ENCODE measurements at places on chromosomes 6 and 20. TPM values are rescaled to one million over a fixed set of nuclear protein-coding genes. Genes with fewer than 3 reads are reported as not detected.

MACROD2 gene
- 31.3 TPM for total RNA-seq

DNA sequence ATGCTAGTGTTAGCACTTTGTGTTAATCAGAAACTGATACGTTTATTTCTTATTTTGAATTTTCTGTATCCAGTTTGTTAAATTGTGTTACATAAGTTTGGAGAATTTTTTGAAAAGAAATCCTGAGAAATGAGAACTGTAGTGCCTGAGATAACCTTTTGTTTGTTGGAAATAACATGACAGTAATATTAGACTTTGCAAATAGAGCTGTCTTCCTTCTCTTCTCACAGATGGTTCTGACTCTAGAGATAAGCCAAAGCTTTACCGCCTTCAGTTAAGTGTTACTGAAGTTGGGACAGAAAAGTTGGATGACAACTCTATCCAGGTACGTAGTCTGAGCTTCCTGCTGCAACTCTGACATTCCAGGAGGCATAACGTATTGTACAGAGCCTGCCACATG, 69.9 kb downstream of the AFDN start:
- no peaks in the 10 kb centered on the region for H3K27me3 ChIP-seq
- no peak overlapping the region for H3K27ac ChIP-seq
- H3K36me3 ChIP-seq = peaks cover 24% of the 10 kb centered on the region
- peaks cover 4% of the 10 kb centered on the region for H3K4me1 ChIP-seq
- DNase-seq = no peak

DNA sequence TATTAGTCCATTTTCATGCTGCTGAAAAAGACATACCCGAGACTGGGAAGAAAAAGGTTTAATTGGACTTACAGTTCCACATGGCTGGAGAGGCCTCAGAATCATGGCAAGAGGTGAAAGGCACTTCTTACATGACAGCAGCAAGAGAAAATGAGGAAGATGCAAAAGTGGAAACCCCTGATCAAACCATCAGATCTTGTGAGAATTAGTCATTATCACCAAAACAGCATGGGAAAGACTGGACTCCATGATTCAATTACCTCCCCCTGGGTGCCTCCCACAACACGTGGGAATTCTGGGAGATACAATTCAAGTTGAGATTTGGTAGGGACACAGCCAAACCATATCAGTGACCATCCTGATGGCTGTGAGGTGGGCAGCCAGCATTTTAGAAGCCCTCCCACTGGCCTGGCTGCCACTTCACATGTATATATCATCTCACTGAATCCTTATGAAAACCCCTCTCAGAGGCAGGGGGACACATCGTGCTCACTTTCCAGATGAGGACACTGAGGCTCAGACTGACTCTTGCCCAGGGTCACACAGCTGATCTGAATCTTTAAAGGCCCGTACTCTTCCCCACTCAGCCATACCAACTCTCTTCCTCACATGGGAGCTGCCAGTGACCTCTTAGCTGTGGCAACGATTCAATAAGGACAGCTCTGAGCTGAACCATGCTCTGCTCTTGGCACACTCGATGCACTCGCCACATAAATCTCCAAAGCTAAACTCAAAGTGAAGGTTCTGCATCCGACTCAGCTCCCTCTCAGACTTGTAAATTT, 25.7 kb downstream of the BMP7 start:
- no peaks in the 10 kb centered on the region for H3K36me3 ChIP-seq
- no peaks in the 10 kb centered on the region for H3K27me3 ChIP-seq
- no peak for DNase-seq
- no peaks in the 10 kb centered on the region for H3K4me1 ChIP-seq
- H3K27ac ChIP-seq = no peak overlapping the region
- H3K4me3 ChIP-seq = no peak overlapping the region

GRCh38 chr20:527571-527886, 16.1 kb downstream of the CSNK2A1 start:
- H3K4me1 ChIP-seq = peaks cover 39% of the 10 kb centered on the region
- peaks cover 12% of the 10 kb centered on the region for H3K36me3 ChIP-seq
- H3K27me3 ChIP-seq = no peaks in the 10 kb centered on the region
- no peak overlapping the region for H3K4me3 ChIP-seq

OR2B3 gene
- total RNA-seq = not detected

GRCh38 chr6:45289751-45290514, 38.2 kb upstream of the RUNX2 start:
- H3K36me3 ChIP-seq = no peaks in the 10 kb centered on the region
- no peak overlapping the region for H3K27ac ChIP-seq
- no peak for DNase-seq

CD40 gene
- total RNA-seq = 3.5 TPM

DNA sequence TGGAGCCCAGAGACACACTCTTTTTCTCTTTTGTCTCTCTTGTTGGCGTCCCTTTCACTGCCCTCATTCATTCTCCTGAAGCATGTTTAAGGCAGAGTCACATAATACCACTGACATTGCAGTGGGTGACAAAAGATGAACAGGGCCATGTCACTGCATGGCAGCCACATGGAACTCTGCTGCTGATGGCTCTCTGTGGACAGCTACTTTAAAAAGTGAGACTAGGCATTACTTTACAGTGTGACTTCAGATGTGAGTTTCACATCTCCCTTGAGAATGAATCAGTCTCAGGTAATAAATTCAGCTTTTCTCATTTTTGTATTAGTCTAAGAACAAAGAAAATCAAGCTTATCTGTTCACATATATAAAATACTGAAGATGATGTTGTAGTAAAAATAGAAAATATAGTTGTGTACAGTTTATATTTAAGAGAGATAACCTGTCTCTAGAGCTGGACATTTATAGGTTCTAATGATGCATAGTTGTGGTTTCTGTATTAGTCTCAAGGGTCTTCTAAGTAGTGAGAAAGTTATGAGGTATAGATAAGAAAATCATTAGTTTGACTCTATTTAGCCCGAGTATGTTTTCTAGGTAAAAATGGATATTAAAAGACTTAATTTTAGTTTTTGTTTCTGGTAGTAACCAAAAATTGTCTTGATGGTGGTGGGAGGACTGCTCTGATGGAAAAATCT, 6.1 kb downstream of the MRS2 start:
- H3K27me3 ChIP-seq = no peaks in the 10 kb centered on the region
- DNase-seq = no peak
- no peak overlapping the region for H3K4me3 ChIP-seq
- H3K4me1 ChIP-seq = peaks cover 13% of the 10 kb centered on the region
- H3K36me3 ChIP-seq = peaks cover 82% of the 10 kb centered on the region

DNA sequence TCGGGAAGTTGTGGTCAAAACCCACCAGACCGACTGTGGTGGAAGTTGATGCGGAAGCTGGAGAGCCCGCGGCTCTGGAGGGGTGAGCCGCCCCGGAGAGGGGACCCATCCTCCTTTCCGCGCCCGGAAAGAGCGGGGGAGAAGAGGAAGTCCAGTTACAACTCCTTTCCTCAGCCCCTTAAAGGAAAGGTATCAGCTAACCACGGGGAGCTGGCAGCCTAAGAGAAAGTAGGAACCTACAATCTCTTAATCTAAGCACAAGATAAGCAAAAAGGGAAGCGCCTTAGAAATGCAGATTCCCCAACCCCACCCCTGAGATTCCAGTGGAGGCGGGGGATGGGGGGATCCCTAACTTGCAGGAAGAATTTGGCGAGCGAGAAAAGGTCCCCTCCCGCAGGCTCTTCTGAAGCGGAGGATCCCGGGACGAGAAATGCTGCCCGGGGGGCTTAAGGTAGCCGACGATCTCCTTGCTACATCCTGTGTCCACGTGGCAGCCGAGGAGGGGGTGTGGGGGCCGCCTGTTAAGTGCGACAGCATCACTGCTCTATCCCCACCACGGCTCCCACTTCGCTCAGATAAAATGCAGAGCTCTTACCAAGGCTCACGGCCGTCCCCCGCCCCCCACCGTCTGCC, 87.5 kb downstream of the ZFP64 start:
- no peak for DNase-seq
- peaks cover 42% of the 10 kb centered on the region for H3K27me3 ChIP-seq
- no peaks in the 10 kb centered on the region for H3K36me3 ChIP-seq
- H3K4me3 ChIP-seq = peak overlapping the region; percentile 47

GRCh38 chr6:129790785-129791184, 70.3 kb downstream of the TMEM244 start:
- H3K27me3 ChIP-seq = no peaks in the 10 kb centered on the region
- no peak for DNase-seq
- H3K4me3 ChIP-seq = no peak overlapping the region
- H3K4me1 ChIP-seq = no peaks in the 10 kb centered on the region
- no peak overlapping the region for H3K27ac ChIP-seq

MLN gene
- total RNA-seq = not detected

DNA sequence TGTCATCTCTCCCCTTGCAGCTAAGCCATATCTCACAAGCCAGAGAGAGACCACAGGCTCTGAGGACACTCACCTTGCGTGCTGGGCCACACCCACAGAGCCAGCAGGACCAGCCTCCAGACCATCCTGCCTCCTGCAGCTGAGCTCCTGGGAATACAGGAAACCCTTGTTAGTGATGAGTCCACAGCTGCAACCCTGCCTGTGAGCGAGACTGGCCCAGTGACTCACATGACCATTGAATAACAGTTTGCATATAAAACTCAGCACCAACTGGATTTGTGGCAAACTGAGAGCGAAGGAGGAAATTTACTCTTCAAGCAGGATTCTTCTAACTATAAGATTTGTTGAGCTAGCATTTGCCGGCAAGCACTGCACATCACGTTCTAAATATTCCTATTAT, 3.0 kb downstream of the THBS2 start:
- peak overlapping the region; percentile 63 for H3K27ac ChIP-seq
- H3K36me3 ChIP-seq = peaks cover 17% of the 10 kb centered on the region
- peaks cover 9% of the 10 kb centered on the region for H3K4me1 ChIP-seq
- H3K4me3 ChIP-seq = no peak overlapping the region
- peaks cover 22% of the 10 kb centered on the region for H3K27me3 ChIP-seq

DNA sequence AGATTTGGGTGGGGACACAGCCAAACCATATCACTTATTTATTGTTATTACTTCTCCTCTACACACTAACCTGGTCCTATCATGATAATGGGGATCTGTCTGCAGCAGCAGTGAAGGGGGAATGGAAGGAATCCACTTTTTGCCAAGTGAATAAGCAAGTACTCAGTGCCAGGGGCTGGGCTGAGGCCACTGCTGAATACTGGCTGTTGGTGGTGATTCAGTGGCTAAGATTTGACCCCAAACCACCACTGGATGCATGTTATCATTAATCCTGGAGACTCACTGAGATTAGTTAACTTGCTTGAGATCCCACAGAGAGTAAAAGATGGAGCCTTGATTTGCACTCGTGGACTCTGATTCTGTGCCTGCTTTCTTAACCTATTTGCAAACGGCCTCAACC, 127.7 kb downstream of the TSHZ2 start:
- no peaks in the 10 kb centered on the region for H3K27me3 ChIP-seq
- H3K27ac ChIP-seq = no peak overlapping the region
- no peaks in the 10 kb centered on the region for H3K36me3 ChIP-seq
